ENCODE measurements at places on chromosomes 7 and 10. TPM values are rescaled to one million over a fixed set of nuclear protein-coding genes. Genes with fewer than 3 reads are reported as not detected.

GRID2IP gene
- 0.18 TPM for total RNA-seq

PRSS2 gene
- not detected for total RNA-seq

C10orf67 gene
- not detected for total RNA-seq

AASS gene
- total RNA-seq: 2.2 TPM

DENND2A gene
- not detected for total RNA-seq

GRCh38 chr7:85160223-85160622, 26.6 kb downstream of the SEMA3D start:
- DNase-seq: no peak

GRCh38 chr10:49115015-49115795, at the start of gene VSTM4:
VSTM4 (minus strand) TSS chr10:49115522; CDS start chr10:49115485, 37 bp downstream.
- no peak for DNase-seq

GRCh38 chr7:149638566-149639320, 134.6 kb downstream of the ZNF467 start:
- DNase-seq: no peak

DNA sequence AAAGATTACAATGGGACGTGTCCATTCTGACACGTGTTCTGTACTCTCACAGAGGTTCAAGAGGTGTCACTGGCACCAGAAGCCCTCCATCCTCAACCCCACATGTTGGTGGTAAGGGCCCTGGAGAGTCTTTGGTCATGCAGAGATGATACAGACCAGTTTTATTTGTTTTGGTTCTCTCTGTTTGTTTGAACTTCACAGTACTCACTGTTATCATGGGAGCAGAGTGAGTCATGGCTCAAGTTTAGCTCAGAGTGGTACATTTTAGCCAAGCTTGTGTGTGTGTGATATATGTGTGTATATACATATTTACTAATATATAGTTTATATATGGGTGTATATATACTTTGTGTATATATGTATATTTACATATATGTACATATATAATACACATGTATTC, 935.6 kb downstream of the GRID1 start:
- DNase-seq: no peak

DNA sequence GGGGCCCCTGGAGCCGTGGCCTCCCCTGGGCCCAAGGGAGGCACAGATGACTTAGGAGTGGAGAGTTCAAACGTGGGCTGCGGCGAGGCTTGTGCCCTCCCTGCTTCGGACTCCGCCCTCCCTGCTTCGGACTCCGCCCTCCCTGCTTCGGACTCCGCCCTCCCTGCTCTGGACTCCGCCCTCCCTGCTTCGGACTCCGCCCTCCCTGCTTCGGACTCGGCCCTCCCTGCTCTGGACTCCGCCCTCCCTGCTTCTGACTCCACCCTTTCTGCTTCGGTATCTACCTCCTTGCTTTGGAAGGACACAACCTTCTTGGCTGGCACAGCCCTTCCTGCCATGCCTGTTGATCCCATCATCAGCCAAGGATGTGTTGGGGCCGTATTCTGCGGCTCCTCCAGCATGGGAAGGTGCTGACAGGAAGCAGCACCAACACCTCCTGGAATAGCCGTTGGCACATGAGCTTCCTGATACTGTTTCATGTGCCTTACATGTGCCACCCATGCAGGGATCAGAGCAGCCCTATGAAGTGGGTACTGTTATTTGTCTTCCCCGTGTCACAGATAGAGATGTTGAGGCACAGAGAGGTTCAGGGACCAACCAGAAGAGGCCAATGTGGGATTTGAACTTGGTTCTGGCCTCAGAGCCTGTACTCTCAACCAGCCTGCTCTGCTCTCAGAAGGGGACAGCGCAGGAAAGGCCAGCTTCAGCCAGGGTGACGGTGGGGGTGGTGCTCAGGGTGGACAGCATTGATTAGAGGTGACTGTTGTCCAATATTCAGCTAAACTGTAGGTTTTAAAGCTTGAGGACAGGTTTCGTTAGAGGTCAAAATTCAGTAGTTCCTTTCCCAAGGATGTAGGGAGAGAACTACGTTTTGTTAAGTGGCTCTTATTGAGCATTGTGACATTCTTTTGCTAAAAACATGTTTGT, 114.5 kb downstream of the NKX6-2 start:
- DNase-seq: no peak

GRCh38 chr7:159099711-159100231, 44.9 kb downstream of the VIPR2 start:
- no peak for DNase-seq

DNA sequence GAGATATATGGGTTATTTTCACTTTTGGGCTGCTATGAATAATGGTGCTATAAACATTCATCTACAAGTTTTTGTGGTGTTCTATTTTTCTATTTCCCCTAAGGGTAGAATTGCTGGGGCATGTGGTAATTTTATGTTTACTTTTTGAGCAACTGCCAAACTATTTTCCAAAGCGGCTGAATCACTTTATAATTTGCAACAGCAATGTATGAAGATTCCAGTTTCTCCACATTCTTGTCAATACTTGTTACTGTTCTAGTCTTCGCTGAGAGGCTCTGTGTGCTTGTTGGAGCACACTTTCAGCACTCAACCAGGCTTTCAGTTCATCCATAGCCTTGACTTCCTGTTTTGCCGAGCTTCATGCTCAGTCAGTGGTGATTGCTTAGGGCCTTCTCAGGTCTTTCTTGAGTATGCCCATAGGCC, 39.0 kb downstream of the ADK start:
- no peak for DNase-seq

DNA sequence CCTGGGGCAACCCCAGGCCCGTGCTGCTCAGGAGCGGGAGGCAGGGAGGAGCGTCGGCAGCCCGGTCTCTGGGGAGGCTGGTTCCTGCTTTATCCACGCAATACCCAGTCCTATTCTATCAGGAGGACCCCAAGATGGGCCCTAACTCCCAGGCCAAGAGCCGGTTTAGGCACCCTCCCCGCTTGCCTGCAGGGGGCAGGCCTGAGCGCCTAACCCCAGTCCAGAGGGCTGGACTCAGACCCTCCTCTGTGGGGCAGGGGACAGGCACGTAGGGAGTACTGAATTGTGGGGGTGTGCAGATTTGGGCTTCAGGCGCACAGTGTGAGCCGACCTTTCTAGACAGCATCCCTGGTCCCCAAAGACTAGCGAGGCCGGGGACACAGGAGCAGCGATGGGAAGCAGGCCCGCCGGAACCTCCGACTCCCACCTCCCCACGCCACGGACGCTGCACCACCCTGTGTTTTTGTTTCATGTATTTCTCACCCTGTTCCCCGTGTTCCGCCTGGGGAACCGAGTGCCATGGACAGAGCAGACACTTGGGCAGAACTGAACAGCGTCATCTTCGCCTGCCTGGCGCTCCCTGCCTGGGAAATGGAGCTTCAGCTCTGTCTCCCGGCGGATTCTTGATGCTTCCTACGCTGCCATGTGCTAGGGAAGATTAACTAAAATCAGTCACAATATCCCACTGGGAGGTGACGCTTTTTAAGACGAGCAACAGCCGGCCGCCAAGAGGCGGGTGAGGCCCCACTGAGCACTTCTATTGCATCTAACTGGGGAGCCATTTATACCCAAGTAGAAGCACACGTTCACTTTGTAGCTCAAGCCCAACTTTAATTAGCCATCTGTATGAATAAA, 5.3 kb downstream of the NUDT1 start:
- DNase-seq: no peak

DNA sequence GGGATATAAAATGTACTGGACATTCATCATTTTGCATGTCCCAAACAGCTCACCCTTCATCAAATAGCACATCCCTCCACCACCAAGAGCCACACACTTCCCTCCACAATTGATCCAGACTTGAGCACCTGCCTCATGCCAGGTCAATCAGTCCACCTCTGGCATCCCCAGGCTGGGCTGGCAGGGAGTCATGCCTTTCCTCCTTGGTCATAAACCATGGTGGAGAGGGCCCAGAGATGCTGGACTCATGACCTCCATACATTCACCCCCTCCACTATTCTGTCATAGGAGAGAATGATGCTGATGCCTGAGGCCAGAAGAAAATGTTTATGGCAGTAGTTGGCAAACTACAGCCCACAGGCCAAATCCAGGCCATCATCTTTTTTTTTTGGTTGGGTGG, 16.1 kb upstream of the GDF10 start:
- no peak for DNase-seq

DNA sequence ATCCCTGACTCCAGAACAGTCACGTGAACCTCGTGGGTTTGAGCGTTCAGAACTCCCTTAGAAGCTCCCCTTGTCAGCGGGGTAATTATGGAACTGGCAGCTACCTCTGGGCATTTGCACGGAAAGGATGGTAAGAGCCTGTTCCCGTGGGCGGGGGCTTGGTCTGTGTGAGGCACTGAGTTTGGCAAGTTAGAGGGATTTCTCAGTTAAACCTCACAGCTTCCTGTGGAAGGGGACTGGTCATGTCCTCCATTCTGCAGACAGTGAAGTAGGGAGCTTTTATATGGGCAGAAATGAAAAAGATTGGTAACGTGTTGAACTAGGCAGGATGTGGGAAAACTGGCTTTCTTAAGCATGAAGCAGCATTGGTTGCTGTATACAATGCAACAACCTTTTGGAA, 16.0 kb downstream of the PALD1 start:
- no peak for DNase-seq

DNA sequence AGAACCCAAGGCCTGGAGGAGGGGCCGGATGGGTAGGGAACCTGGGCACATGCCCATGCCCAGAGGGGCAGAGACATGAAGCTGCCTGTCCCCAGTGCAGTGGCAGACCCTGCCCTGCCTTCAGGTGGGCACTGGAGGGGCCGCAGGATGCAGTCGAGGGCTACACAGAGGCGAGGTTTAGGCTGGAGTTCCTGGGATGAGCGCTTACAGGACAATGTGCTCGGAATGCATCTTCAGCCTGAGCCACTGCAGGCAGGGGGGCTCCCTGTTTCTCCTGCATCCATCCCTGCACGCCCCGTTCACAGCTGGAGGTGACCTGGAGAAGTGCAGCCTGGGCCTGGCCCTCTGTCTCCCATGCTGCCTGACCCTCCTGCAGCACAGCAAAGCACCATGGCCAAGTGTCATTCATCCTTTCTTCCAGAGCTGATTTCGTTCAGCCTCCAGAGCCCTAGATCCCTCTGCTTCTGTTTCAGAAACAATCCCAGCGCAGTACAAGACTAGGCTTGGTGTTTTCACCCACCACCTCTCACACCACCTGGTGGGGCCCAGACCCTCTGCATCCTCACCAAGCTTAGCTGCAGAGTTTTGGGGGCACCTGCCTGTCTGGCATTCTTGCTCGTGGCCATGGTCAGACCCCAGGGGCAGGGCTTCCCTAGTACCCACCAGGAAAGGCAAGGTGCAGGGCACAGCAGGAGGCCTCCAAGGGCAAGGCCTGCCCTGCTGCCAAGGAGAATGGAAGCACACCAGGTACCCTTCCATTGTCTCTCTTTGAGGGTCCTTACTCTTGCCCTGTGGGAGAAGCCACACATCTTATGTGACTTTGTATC, 311.9 kb downstream of the TCERG1L start:
- DNase-seq: no peak

GRCh38 chr7:104033837-104034236, 44.4 kb upstream of the RELN start:
- no peak for DNase-seq

DNA sequence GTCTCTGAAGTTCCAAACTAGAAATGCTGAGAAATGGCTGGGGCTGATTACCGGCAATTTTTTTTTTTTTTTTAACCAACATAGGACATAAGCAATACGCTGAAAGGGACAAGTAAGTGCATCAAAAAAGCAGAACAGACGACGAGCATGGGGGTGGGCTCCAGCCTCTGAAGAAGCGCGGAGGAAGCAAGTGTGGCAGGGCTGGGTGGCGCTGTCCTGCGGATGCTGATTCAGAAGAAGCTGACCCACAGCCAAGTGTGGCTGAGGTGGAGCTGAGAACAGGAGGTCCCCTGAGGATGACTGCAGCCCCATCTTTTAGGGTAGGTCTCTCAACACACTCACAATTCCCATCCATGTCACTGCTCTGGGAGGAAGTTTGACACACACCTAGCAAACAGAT, 65.6 kb downstream of the CTBP2 start:
- DNase-seq: no peak
